ENCODE measurements at places on chromosomes 12 and 14.

DNA sequence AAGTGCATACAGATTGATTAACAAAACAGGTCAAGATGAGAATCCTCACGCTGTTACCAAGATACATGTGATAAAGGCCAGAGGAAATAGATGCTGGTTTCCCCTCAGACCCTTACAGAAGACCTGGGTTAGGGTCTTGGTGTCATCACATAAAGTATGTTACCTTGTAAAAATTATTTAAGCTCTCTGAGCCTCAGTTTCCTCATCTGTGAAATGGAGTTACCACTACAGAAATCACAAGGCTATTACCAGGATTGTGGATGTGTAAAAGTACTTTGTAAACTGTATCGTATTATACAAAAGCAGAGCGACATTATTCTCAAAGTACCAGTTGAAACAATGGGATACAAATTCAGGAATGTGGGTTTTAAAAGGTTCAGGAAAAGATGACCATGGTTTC is 14.0 kb downstream of the SAMD4A start:
- DNase-seq, result no peak

GRCh38 chr12:132185705-132186104 is 41.4 kb downstream of the NOC4L start:
- DNase-seq, result no peak

DNA sequence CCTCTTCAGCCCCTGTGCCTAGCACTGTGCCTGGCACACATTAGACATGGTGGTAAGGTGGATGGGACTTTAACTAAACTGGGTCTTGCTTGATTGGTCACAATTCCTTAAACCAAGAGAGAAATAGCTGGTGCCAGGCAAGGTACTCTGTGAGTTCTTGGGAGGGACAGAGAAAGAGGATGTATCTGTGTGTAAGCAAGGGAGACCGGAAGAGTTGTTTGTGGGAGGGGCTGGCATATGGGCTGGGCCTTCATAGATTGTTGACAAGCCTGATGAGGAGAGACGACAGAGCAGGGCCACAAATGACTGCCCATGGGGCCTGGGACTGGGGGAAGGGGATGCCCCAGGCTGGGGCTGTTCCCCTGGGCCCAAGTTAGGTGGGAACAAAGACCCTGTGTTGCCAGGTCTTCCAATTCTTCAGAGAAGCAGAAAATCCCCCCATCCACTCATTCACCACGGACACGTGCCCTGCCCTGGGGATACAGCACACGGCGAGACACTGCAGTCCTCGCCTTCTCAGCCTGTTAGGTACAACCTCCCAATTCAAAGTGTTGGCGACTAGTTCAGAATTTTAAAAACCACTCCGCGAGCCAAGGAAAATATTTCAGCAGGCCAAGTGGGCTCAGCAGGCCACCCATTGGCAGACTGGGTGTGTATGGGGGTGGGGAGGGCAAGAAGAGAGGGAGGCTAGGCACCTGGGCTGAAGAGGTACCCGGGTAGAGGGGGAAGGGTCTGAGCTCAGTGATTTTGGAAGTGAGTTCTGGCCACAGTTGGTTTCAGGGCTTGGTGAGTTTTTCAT is 11.4 kb upstream of the CYP46A1 start:
- peak; percentile 50 for DNase-seq

DNA sequence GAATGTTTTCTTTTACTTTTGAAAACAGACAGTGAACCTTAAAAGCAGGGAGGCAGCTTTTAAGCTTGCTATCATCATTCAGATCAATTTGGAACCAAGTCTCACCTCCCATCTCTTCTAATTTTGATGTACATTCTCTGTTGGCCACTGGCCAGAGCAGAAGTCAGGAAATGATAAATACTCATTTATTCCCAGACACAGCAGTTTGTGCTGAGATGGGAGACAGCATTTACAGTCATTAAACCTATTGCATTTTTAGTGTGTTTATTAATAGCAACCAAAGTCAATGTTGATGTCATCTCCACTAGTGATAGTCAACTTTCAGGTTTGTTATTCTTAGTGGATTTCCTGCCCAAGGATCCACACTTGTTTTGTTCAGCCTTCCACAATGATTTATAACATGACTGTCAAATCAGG is 320.0 kb upstream of the ATP2B1 start:
- peak; percentile 15 for DNase-seq

DNA sequence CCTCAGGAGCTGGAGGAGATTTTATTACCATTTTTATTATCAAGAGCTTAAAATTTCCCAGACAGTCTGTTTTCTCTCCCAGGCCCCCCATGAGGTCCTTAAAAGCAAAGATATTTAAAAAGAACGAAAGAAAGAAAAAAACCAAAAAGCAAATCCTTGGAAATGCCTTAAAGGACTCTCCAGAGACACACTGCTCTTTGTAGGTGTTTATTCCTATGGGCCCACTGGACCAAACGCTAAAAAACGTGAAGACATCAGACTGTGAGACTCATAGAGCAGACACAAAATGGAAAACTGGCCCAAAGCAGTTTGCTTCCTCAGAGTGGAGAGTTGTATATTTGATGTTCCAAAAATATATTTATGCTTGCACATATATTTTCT is 1.2 kb upstream of the NID2 start:
- no peak for DNase-seq

DNA sequence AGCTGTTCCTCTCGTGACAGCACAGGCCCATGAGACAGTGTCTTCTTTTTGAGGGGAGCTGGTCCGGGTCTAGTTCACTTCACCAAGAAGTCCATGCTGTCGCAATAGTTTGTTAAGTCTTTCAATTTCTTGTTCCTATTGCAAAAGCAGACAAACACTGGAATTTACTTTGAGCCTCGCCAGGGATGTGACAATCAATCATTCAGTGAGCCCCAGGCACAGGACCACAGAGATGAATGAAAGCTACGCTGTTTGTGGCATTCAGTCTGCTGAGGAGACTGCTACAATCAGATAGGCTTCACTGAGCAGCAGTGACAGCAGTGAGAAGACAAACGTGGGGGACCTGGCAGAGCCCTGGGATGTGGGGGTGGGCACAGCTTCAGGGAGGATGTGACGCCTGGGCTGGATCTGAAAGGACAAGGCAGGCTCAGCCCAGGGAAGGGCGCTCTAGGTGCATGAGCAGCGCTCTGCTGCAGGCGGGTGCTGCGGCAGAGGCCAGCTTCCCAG is 35.5 kb downstream of the TCTN1 start:
- no peak for DNase-seq

DNA sequence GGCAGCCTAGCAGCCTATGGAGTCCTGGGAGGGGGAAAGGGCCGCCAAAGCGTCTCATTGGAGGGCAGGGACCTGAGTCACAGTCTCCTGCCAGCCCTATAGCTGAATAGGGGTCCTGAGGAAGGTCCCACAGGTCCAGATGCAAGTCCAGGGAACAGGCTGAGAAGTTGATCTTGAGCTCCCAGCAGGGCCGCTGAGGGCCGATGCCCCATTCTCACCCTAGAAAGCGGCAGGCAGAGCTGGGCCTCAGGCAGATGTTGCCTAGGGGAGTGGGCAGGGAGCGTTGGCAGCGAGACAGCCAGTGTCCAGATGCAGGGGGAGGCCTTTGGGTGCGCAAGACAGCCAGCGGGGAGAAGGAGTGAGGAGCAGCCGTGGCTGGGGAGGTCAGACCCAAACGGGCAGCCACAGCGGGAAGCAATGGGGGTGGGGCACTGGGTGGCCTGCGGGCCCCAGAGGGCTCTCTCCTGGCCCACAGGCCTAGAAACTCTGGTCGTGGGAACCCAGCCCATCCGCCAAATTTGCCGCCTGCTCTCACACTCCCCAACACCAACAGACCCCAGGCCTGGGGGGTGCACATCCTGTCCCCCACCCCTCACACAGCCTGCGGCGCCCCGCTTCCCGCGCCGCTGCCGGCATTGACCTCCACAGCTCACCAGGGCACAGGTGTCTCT is 1.1 kb downstream of the HDAC7 start:
- DNase-seq, result no peak

- DNase-seq, result no peak
Observed at GRCh38 chr14:32920696-32921276, 17.9 kb upstream of the NPAS3 start.
